ENCODE measurements at places on chromosomes 3 and 15. TPM values are rescaled to one million over a fixed set of nuclear protein-coding genes. Genes with fewer than 3 reads are reported as not detected.

CRYBG3 gene
- 12.7 TPM for total RNA-seq

FGD5 gene
- total RNA-seq, result not detected

GOLGA8G gene
- total RNA-seq, result not detected

GRCh38 chr3:158458464-158458863, 112.5 kb upstream of the MLF1 start:
- no peak for DNase-seq

DNA sequence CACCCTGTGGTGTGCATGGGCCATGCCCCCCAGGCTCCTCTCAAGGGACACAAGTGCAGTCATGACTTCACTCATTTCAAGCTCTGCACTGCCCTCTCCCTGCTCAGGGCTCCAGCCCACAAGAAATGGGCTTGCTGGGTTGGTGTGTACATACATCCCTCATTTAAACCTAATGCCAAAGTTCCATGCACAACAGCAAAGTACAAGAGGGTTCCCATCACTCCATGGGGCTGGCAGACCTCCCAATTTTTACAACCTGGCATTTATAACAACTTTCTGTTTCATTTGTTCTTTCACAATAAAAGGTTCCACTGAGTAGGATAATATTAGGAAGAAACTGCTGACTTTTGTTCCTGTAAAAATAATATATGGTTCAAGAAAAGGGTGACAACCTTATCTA, 54.3 kb downstream of the HERC2 start:
- no peak for DNase-seq

- no peak for DNase-seq
These were observed 138.5 kb upstream of the HES1 start for GRCh38 chr3:193997228-193998122.

DNA sequence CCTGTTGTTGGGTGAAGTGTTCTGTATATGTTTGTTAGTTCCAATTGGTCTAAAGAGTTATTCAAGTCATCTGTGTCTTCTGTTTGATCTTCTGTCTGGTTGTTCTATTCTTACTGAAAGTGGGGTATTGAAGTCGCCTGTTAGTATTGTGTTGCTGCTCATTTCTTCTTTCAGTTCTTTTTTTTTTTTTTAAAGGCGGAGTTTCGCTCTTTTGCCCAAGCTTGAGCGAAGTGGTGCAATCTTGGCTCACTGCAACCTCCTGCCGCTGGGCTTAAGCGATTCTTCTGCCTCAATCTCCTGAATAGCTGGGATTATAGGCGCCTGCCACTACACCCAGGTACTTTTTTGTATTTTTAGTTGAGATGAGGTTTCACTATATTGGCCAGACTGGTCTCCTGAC, 23.5 kb downstream of the PFN2 start:
- DNase-seq, result no peak

Measured in HFFc6 (cell line).